ENCODE measurements at places on chromosomes 6 and 20. TPM values are rescaled to one million over a fixed set of nuclear protein-coding genes. Genes with fewer than 3 reads are reported as not detected.

FERMT1 gene
- 0.53 TPM for total RNA-seq

SNAP91 gene
- total RNA-seq = not detected

PBOV1 gene
- total RNA-seq = not detected

MAS1 gene
- under 0.01 TPM for total RNA-seq

DPPA5 gene
- total RNA-seq = not detected

RMND1 gene
- 34.7 TPM for total RNA-seq

TRDN gene
- total RNA-seq = not detected

TRIM40 gene
- total RNA-seq = not detected

ZFP57 gene
- total RNA-seq = 0.13 TPM

SLC12A5 gene
- total RNA-seq = 0.06 TPM

CLDN20 gene
- total RNA-seq = not detected
